ENCODE measurements at places on chromosomes 12 and 14. TPM values are rescaled to one million over a fixed set of nuclear protein-coding genes. Genes with fewer than 3 reads are reported as not detected.

Gene SLC25A47
- total RNA-seq, result not detected

Gene GOLGA5
- total RNA-seq, result 22.2 TPM

Gene ANO2
- not detected for total RNA-seq

Gene CD163
- not detected for total RNA-seq

Gene OVCH1
- total RNA-seq, result not detected

Gene SPTB
- not detected for total RNA-seq

Gene STX2
- 15.9 TPM for total RNA-seq

Gene SSPN
- total RNA-seq, result not detected

Data from activated T-helper 1 cell treated with anti-CD3 and anti-CD28 coated beads, Interleukin-12 subunit alpha, Interleukin-12 subunit beta, Interleukin-2, Interleukin-4 antibody, amounts not matched to agents 30 ng/mL and 10 ng/mL and 1 ng/mL, durations not matched to agents 14 hours and 24 hours and 36 hours (primary cell).